HEK293T (cell line): ENCODE measurements at places on chromosomes 1 and 21.

DNA sequence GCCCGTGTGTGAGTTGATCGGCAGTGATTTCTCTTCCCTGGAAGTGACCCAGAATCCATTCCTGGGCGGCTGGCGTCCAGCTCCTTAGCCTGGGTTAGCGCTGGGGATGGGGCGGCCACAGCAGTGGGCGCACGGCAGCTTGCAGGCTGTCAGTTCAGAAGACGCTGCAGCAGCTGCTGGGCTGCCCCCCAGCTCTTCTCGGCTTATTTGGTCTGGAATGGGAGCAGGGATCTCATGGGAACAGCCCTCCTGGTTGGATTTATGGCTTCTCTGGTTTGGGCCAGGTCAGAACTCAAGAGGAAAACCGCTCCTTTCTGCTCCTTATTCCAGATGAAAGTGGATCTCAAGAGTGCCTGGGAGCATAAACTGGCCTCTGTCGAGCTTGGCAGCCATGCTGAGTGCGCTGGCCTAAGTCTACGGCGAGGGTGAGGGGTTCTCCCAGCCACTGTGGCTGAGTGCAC lies 148.2 kb downstream of the PRDM16 start:
- no peak for DNase-seq

- DNase-seq, result no peak
Measured at GRCh38 chr1:44049839-44050238, 18.6 kb upstream of the SLC6A9 start.

DNA sequence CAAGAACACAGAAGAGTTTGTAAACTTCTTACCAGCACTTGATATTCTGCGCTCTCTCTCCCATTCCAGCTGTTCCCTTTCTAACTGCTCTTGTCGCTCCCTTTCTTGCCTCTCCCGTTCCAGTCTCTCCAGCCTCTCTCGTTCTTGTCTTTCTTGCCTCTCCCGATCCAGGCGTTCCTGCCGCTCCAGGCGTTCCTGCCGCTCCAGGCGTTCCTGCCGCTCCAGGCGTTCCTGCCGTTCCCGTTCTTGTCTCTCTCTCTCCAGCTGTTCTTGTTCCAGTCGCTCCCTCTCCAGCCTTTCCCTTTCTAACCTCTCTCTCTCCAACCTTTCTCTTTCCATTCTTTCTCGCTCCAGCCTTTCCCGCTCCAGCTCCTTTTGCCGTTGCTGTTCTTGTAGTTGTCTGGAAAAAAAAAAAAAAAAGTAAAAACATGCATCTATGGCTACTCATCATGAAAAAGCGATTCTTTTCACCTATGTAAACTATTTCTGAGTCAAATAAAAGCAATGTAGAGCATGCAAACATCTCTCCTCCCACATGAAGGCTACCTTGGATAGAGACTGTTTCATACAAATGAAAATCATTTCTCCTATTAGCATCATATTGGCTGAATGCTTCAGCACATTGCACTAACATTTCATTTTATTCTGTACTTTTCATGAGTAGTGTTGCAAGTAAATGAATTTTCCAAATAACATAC lies 91.5 kb upstream of the LBR start:
- no peak for DNase-seq

DNA sequence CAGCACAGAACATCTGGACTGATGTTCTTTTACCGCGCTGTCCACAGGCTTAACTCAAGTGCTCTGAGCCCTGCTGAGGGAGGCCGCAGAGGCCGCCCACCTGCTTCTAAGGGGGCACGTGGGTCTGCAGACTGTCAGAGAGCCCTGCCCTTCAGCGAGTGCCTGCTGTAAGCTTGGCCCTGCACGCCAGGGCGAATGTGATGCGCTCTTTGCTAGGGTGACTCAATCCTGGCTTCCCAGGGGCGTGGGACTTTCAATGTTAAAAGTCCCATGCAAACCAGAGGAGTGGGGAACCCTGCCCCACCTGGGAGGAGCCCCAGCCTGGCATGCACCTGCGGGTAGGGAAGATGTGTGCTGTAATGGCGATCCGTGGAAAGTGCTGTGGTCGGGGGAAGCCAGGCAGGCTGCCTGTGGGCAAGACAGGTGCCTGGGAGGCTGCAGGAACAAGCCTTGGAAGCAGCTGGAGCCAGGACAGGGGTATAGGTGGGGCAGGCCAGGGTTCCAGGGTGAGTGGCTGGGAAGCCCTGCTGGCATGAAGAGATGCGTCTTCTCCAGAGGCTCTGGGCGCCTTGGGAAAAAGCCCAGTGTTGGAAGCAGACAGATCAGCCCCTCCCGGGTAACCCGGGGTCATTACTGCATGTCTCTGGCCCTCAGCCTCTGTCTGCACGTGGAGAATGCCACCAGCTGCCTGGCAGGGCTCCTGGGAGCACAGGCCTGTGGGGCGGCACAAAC lies 594 bp upstream of the PANK4 start:
- DNase-seq, result no peak
